A549 (cell line): ENCODE measurements at places on chromosomes 2 and 18.

- DNase-seq = peak; percentile 55
Observed at GRCh38 chr2:96470636-96471035, 34.5 kb downstream of the NEURL3 start.

DNA sequence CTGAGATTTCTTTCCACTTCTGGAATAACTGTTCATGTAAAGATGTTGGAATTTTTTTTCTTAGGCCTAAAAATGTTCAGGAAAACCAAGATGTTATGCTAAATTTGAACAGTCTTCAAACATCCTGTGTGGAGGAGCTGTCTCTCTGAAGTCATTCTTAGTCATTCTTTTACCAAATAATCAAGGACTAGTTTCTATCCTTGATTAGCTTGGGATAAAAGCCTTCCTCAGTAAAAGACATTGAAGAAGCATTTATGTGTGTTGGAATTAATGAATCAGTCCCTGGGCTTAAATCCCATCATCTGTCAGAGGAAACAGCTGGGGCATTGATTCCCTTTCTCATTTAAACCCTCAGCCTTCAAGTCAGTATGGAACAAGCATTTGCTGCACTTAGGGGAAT lies 300.1 kb upstream of the NXPH2 start:
- no peak for DNase-seq

DNA sequence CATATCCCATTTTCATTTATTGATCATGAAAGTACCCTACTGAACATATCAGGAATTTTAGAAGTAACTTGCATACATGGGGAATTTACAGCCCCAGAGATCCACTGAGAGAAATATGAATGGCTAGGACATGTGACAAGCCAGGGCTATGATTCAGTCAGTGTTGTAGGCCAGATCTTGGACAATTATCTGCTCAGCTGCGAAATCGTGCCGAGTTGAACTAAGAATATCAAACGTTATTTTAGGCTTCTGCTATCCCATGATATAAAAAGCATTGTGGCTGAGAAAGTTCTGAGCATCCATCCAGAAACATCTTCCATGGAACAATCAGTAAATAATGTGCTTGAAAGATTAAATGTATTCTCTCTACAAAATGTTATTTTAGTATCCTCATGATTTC lies 85.7 kb upstream of the UNC80 start:
- no peak for DNase-seq

DNA sequence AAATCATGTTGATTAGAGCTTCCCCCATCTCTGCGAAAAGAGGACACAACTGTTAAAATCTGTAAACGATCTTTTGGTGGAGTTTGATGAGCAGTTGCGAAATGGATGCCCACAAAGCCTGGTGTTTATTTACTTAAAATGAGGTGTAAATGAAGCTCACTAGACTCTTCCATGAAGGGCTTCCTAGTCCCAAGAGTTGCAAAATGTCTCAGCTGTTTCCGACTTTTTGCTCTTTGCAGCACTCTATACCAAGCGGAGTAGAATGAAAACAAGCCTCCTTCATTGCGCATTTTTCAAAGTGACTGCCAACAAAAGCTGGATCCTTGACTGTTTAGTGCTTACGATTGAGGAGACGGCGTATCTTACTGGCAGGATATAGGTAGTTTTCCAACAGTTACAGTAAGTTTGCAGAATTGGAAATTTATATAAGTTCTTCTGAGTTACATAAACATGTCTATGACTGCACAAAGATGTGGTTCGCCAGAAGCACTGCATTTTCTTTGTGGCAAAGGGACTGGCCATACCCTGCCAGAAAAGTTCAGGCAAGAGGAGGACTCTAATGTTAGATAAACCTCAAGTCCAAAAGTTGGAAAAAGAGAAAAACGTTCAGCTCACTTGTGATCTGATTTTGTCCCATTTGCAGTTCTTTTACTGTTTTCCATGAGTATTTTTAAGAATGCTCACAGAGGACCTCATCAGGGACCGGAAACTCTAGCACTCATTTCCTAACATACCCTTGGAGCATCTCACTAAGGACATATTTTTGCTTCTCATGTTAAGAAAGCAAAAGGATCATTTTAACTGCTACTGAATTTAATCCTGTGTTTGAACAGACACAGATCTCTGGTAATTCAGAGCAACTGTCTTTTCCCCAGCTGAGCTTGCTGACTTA lies 42.7 kb downstream of the COLEC12 start:
- DNase-seq = no peak

GRCh38 chr2:84273406-84273805 lies 185.7 kb downstream of the SUCLG1 start:
- no peak for DNase-seq

GRCh38 chr2:3805201-3805939 lies 102.0 kb downstream of the DCDC2C start:
- peak; percentile 64 for DNase-seq

- peak; percentile 68 for DNase-seq
Observed at GRCh38 chr2:38528008-38528442, 74.7 kb downstream of the HNRNPLL start.

GRCh38 chr2:41033127-41033526 lies 581.2 kb upstream of the SLC8A1 start:
- DNase-seq = no peak

GRCh38 chr2:45902781-45903375 lies 251.4 kb downstream of the PRKCE start:
- no peak for DNase-seq

GRCh38 chr2:238574490-238575271 lies 148.0 kb downstream of the ASB1 start:
- DNase-seq = no peak

- DNase-seq = no peak
Observed at GRCh38 chr18:72721330-72721729, 146.5 kb downstream of the NETO1 start.
